ENCODE measurements at places on chromosomes 4 and X. TPM values are rescaled to one million over a fixed set of nuclear protein-coding genes. Genes with fewer than 3 reads are reported as not detected.

DNA sequence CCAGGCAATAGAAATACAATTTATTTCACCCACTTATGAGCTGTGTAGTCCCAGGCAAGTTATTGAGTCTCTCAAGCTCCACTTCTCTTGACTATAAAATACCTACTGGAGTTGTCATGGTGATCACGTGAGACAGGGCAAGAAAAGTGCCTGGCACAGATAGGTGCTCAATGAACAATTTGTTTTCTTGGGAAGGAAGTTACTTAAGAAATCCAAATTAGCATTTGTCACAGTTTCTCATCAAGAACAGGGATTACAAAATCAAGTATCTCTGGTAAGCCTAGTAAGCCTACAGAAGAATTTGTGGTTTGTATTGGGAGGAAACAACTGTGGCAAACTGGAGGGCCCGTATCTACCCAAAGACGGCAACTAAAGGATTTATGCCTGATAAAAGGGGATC, 37.5 kb upstream of the RASGEF1B start:
- DNase-seq: no peak

GRCh38 chr4:6888506-6889071, 21.0 kb upstream of the TBC1D14 start:
- no peak for DNase-seq

GRCh38 chr4:163071308-163071707, 95.4 kb downstream of the NAF1 start:
- no peak for DNase-seq

DNA sequence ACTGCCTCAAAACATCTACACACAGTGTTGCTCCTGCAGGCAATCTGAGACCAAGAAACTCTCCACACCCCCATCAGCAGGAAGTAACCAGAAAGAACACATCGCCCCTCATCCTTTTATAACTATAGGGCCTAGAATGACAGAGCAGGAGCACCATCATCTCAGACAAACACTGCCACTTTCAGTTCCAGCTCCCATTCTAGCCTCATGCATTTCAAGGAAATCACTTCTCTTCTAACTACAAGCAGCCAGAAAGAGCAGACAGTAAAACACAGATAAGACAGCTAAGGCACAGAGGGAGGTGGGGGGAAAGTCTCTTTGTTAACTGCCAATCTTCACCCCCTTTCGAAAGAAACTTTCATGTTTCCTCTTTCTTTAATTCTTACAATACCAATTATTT, 102.6 kb upstream of the TENT5D start:
- DNase-seq: no peak

DNA sequence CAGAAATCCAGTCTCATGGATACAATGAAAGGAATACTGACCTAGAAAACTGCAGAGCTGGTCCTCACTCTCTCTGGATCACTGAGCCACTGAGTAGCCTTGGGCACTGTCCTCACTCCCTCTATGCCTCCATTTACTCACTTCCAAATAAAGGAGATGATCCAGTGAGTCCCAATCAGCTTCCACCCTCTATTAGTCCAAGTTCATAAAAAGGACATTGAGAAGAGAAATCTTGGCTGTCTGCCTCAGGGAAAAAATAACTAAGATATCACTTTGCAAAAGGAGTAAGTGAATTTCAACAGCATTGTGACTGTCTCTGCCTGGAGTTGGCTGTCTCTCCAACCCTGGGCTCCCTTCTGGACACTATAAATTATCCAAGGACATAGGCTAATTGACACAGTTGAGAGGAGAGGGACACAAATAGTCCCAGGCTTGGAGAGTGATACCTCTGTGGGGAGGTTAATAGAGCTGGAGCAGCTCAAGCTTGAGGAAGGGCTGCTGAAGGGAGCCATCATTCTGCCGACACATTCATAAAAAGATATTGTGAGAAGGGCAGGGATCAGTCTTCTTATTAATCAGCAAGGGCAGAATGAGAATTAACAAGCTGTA, 572.3 kb downstream of the RAB28 start:
- no peak for DNase-seq

DNA sequence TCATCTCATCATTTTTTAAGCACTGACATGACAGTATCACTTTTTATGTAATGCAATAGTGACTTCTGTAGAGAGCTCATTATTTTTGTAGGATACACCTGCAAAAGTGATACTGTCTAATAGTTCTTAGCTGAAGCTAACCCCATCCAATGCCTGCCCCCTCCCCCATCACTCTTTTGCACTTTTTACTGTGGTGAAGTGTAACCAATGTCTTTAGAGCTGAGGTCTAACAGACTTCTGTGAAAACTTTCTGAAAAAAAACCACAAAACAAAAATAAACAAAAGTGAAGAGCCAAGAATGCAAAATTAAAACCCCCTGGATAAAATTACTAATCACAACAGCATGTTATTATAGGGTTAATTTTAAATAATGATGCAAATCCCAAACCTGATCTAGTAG, 301.1 kb downstream of the ANK2 start:
- no peak for DNase-seq

DNA sequence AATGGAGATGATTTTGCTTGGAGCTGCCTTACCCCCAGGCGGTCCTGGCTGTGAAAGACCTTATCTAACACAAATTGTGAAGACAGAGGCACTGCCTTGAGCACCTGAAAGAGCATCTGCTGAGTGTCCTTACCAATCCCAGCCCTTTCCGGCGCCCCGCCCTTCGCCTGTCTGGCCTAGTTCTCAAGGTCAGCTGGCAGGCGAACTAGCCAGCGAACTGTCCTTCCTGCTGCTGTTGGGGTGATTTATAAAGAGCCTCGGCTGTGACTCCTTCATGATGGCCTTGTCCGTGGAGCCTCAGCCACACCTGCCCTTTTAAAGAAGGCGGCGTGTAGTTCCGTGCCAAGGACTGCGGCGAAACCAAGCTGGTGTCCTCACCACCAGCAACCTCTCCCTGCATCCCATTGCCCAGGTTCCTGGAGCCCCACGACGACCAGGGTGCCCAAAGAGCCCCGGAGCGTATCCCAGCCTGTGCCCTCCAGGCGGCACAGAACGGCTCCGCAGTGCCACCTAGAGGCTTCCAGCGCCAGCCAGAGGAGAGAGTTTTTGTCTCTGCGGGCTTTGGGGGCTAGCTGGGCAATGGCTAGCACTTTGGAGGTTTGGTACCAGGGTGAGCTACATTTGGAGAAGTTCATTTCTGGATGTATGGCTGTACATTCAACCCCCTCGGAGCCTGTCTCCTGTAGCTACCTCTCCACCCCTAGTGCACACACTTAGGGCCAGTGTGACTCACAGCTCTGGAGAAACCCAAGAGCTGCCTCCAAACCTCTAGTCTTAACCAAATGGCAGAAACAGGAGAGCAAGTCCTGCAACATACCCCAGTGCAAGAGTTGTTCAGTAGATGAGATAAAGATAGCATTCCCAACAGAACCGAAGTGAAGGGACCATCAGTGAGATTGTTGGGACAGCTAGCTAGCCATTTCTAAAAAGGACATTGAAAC, 36.8 kb upstream of the VMA21 start:
- peak; percentile 10 for DNase-seq

DNA sequence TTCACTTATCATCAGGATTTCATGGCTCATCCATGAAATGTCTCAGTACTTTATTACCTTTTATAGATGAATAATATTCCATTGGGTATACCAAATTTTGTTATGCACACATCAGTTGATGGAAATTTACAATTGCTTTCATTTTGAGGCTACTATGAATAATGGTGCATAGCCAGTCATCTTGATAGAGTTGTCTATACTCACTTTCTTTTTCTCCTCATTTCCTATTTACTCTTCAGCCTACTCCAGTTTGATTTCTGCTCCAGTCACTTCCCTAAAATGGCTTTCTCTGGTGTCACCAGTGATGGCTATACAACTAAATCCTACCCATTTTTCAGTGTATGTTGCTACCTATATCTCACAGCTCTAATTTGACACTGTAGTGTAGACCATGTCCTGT, 743.5 kb upstream of the MAGEB2 start:
- no peak for DNase-seq

OFD1 gene
- 42.8 TPM for polyA plus RNA-seq

MAGEA9B gene
- not detected for polyA plus RNA-seq

Measured in large intestine (tissue), 12 donors.